NCI-H2081 (cell line): ENCODE measurements at places on chromosomes 13 and 19.

DNA sequence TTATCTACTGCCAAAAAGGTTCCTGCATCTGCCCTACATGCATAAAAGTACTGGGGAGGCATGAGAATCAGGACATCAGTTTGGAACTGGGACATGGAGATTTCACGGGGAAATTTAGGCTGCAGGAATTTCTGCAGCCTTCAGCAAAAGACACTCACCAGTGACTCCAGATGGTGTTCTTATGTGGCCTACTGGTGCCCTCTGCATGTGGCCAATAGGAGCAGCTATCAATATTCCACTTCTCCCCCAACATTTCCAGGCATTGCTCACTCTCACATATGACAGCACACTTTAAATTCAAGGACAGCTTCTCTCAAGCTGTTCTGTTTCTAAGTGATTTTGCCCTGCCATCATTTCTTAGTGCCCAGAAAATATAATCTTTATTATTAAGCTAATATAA, 570.5 kb upstream of the ARGLU1 start:
- no peak for DNase-seq

- DNase-seq: no peak
These were observed 3.4 kb downstream of the RFX1 start for GRCh38 chr19:14002571-14003250.

DNA sequence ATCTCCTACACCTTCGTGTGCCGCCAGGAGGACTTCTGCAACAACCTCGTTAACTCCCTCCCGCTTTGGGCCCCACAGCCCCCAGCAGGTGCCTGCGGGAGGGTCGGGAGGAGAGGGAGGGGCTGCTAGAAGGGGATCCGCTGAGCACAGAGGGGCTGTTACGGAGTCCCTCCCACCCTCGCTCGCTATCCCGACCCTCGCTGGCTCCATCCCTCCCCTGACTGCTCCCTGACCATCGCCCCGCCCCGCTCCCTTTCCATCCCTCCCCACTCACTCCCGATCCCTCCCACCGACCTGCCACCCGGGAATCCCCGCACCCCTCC, 780 bp downstream of the CD177 start:
- DNase-seq: no peak

- DNase-seq: no peak
These were observed 7.8 kb upstream of the HIF3A start for GRCh38 chr19:46288896-46289588.

DNA sequence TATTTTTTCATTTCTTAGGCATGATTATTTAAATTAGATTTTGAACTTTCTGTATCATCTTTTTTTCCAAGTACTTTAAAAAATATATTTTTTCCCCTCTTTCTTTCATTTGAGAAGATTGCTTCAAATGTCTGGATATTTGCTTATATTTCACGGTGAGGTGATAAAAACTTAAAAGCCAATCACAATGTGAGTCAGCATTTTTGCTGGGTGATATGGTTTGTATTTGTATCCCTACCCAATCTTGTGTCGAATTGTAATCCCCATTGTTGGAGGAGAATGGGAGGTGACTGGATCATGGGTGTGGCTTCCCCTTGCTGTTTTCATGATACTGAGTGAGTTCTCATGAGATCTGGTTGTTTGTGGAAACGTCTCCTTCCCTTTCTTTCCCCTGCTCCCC, 320.5 kb downstream of the OXGR1 start:
- DNase-seq: no peak

DNA sequence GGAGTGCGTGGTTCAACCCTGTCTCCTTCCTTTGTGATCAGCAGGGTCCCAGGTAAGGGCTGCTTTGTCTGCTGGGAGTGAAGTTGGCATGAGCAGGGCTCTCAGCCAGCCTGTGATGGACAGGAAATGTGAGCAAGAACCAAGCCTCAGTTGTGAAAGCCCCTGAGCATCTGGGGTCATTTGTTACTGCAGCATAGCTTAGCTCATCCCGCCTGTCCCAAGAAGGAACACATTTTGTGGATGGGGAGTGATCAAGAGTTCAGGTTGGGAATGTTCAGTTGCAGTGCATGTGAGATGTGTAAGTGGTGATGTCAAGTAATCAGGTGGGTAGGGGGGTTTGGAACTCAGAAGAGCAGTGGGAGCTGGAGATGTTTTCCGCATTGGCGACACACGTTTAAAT, 152.4 kb downstream of the DPF1 start:
- no peak for DNase-seq

DNA sequence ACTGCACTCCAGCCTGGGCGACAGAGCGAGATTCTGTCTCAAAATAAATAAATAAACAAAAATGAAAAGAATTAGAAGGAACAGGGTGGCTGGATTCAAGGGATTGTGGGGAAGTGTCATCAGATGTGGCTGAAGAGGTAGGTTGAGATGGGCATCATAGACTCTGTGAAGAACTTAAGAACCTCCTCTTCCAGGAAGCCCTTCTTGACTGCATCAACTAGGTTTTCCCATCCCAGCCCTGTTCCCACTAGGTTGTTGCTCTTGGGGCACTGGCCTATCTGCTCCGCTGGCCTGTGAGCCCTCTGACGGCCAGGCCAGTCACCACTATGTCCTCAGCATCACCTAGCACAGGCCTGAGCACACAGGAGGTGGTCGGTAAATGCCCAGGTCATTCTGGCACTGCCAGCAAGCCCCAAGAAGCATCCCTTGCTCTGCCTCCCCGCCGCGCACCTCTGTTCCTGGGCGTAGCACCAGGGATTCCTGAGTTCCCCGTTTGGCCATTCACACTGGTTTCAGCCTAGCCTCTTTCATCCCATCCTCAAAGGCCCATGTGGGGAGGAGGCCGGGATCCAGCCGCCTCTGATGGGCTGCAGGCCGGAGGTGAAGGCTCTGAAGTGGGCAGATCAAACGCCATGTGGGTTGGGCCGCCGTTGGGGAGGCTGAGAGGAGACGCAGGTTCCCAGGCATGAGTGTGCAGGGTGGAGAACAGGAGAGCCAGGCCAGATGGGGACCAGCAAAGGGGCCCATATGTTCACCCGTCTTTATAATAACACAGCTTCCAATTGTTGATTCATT, 27.6 kb upstream of the SLC1A5 start:
- no peak for DNase-seq

DNA sequence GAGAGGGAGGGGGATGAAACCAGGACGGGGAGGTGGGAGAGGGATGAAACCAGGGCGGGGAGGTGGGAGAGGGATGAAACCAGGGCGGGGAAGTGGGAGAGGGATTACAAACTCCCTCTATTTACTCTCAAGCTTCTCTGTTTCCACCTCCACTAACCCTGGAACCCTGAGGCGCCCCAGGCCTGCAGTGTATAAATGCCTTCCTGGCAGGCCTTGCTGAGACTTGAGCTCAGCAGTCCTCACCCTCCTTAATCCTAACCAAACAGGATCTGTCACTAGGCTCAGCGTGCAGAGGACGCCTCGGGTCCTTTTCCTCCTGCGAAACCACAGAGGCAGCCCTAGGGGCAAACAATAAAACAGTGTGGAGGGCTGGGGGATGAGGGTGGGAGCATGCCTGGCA, 32.1 kb upstream of the OR1M1 start:
- DNase-seq: no peak

GRCh38 chr13:76903544-76904162, 17.4 kb upstream of the KCTD12 start:
- peak; percentile 56 for DNase-seq

- DNase-seq: no peak
These were observed 8.4 kb upstream of the KCTD4 start for GRCh38 chr13:45209229-45209628.

DNA sequence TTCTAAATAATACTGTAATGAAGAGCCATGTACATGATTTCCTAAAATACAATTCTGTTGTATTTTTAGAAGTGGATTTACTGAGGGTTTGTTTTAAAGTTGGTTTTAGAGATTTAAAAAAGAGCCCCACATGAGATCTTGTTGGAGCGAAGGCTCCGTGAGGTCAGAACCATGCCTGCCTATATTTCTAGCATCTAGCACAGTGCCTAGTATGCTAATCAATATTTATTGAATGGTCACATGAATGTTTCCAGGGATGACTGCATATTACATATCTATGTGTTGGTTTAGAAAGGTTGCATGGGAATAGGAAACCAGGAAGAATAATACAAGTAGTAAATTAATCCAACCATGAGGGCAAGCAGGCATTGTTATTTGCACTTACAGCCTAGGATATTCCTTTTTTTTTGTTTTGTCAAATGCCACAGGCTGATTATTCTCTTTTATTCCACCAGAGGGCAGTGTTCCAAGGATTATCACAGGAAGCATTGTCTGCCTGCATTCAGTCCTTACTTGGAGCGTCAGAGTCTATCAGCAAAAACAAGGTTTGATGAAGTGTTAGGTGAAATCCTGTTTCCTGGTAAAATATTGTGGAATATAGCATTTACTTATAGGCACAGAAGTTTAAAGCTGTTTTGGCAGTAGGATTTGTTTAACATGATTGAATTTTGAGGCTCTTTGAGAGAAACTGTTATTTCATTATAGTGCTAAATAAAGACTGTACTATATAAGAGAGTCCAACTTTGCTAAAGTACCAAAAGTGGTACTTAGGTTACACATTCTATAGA, 46.8 kb downstream of the COG3 start:
- peak; percentile 53 for DNase-seq

DNA sequence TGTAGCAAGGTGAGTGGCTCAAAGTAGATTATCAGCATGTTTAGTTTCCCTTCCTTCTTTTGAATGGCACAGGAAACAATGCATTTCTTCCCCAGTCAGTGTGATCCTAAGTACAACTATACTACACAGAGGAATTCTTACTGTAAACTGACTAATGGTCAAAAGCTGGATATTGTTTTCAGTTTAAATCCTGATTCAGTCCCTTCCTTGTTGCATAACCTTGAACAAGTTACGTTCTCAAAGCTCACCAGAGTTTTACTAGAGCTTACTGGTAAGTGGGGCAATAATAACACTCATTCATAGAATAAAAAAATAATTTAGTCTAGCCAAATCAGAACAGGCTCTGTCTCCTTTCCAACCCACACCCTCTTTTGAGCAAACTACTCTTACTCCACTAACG, 180.1 kb downstream of the POSTN start:
- no peak for DNase-seq

DNA sequence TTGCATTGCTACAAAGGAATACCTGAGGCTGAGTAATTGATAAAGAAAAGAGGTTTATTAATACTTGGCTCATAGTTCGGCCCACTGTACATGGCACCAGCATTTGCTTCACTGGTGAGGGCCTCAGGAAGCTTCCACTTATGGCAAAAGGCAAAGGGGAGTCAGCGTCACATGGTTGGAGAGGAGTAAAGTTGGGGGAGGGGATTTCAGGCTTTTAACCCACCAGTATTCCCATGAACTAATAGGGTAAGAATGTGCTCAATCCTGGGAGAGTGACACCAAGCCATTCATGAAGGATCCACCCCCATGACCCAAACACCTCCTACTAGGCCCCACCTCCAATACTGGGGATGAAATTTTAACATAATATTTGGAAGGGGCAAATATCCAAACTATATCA, 82.5 kb upstream of the MYCBP2 start:
- DNase-seq: no peak

DNA sequence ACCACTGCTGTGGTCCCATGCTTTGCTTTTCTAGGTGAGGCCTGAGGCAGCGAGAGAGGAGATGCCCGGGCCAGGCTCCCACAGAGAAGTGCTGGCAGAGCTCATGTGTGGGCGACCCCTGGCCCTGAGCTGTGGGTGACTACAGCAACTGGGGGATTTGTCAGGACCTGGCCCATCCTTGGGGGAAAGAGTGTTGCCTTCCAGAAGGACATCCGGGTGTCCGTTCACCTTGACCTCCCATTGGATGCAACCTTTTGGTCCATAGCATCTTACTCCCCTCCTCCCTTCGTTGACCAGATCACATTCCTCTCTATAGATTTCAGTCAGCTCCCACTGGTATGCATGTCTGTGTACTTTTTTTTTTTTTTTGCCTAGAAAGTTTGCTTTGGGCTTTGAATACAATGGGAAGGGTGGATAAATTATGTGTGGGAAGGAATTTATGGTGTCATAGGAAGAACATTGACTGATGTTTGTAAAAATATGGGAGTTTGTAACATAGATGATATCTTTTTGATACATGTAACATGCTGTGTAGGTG, 84.2 kb upstream of the RNF113B start:
- no peak for DNase-seq

DNA sequence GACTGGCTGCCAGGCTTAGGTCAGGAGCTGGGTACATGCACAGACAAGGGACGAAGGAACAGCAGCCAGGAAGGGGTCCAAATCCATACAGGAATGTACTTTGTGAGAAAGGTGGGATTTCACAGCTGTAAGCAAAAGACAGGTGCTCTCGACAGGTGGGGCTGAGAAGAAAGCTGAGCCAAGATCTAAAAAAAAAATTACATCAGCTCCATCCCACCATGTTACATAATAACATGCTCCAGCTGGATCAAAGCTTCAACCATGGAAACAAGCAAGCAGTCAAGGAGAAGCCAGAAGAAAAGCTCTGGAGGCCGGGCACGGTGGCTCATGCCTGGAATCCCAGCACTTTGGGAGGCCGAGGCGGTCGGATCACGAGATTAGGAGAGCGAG, 8.0 kb downstream of the UBXN6 start:
- DNase-seq: no peak

- no peak for DNase-seq
These were observed 45.5 kb downstream of the OLFM4 start for GRCh38 chr13:53074114-53074513.

- DNase-seq: peak; percentile 86
These were observed 68.9 kb downstream of the FREM2 start for GRCh38 chr13:38755793-38756192.

GRCh38 chr13:113647351-113648215, 10.4 kb downstream of the ATP4B start:
- peak; percentile 93 for DNase-seq

DNA sequence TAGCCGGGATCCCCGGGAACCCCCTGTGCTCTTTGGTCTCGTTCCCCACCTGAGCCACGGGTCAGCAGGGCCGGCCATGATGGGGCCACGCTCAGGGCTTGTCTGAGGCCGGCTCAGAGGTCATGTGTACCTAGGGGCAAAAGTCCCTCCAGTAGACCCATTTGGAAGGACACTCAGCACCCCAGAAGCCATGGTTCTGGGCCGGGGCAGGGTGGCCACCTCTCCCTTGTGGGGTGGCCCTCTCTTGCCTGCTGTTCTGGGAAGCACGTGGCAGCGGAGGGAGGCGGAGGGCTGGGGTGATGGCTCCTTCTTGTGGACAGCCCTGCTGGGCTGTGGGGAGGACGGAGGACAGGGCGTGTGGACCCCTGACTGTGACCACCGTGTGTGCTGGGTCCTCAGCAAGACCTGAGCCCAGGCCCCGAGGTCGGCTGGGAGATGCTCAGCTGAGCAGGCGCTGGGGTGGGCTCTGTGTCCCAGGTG, 6.4 kb upstream of the PEAK3 start:
- DNase-seq: no peak

GRCh38 chr13:73039201-73040108, 19.4 kb upstream of the KLF5 start:
- peak; percentile 37 for DNase-seq

DNA sequence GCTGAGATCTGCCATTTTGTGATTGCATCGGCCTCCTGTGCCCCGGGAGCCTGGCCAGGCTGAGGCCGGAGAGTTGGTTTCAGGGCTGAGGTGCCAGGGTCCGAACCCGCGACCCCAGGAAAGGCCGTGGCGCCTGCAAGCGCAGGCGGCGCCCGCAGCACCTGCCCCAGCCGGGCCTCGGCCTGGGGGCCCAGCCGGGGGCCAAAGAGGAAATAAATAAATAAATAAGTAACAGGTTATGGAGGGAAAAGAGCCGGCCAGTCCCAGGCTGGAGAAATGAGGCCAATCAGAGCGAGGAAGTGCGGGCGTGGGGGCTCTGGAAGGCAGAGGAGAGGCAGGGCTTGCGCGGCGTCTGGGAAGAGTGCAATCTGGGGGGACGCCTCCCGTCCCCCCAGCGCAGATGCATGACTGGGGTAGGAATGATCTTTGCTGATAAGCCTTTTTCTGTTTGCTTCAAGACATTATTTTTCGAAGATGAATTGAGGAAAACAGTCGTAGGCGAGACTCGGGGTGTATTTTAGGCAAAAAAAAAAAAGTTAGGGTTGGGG, 145.6 kb upstream of the ZNF536 start:
- no peak for DNase-seq
